ENCODE measurements at places on chromosomes 5 and 9.

DNA sequence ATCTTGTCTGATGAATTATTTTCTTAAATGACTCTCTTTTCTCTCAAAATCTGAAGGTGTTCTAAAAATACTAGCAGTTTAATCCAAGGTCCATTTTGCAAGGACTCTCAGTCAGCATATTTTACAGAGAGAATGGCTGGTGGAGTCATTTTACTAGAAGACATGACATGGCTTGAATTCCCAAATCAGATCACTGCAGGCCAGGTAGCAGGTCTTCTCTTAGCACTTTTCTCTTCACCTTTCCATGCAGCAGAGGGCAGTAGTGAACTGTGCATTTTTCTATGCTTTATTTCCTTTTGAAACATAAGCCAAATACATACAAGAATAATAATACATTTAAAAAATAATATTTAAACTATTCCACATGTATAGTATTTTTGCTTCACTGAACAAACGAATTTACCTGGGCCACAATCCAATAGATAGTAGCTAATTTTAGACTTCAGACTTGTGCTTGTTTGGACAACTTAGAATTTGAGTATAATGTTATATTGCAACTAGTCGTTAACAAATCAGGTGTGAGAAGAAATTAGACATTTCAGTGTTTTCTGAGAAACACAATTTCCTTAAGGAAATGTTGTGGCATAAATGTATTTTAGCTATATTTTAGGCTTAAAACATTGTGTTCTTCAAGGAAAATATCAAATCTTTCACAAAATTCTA, 289.4 kb upstream of the DAB2 start:
- DNase-seq, result no peak

DNA sequence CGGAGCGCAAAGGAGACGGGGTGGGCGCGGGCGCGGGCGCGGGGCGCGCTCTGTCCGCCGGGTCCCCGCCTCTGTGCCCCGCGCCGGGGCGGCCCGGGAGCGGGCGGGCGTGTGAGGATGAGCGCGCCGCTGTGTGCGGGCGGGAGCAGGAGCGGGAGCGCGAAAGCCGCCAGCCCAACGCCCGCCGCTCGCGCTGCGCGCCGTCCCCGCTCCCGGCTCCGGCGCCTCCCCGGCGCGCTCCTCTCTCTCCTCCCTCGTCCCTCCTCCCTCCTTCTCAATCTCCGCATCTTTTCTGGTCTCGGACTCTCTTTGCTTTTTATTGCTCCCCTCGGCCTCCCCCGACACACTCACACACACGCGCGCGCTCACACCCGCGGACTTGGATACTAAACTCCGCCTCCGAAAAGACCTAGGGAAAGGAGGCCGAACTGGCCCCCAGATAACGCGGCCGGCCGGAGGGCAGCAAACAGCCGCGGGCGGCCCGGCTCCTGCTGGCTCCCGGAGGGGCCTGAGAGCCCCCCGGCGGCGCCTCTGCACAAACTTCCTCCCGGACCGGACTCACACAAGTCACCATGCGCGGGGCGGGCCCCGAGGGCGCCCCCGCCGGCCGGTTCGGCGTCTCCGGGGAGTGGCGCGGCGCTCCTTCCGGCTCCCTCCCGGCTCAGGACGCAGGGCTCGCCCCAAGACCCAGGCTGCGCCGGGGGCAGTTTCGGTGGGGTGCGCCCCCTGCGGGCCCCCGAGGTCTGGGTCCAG, at the start of gene FIBCD1:
TSS of gene FIBCD1 (minus strand) at position 596 of the 753 bp plus-strand sequence. CDS start 640 bp downstream, outside the sequence.
- DNase-seq, result no peak

GRCh38 chr9:71515107-71515506, 253.2 kb downstream of the CEMIP2 start:
- DNase-seq, result no peak

DNA sequence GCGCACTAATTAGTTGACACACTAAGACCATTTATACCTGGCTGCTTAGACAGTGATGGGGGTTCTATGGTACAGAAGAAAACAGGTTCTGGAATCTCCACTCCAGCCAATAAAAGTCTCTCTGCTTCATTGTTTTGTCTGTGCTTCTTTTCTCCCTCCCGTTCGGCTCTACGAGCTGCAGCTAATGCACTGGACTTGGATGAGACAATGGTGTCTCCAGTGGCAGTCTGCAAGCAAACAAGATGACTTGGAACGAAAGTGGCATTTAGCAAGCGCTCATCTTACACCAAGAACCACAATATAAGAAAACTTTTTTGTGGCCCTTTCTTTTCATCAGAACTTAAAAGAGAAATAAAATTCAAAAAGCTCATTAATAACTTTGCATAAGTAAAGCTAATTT, 30.2 kb downstream of the GFM2 start:
- no peak for DNase-seq

GRCh38 chr9:127973169-127974000, 7.4 kb downstream of the EEIG1 start:
- no peak for DNase-seq

GRCh38 chr9:38423973-38424843, at the start of gene IGFBPL1:
Gene IGFBPL1, minus strand, starts transcription at chr9:38424454. Its CDS starts 30 bp downstream, at chr9:38424424.
- no peak for DNase-seq

DNA sequence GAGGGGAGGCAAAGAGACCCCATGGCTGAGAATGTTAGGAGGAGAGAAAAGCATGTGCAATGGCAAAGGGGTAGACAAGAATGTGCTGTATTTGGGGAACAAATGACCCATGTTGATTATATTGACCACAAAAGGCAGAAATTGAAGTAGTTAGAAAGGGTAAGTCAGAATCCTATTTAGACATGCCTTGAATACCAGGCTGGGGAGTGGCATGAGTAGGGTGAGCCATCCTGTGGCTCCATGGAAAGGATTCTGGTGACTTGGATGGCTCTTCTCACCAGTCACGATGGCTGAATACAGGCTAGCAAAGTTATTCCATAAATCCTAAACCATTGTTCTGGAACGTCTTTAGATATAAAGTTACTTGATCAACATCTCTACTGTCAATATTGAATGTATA, 73.4 kb upstream of the MEF2C start:
- DNase-seq, result no peak

DNA sequence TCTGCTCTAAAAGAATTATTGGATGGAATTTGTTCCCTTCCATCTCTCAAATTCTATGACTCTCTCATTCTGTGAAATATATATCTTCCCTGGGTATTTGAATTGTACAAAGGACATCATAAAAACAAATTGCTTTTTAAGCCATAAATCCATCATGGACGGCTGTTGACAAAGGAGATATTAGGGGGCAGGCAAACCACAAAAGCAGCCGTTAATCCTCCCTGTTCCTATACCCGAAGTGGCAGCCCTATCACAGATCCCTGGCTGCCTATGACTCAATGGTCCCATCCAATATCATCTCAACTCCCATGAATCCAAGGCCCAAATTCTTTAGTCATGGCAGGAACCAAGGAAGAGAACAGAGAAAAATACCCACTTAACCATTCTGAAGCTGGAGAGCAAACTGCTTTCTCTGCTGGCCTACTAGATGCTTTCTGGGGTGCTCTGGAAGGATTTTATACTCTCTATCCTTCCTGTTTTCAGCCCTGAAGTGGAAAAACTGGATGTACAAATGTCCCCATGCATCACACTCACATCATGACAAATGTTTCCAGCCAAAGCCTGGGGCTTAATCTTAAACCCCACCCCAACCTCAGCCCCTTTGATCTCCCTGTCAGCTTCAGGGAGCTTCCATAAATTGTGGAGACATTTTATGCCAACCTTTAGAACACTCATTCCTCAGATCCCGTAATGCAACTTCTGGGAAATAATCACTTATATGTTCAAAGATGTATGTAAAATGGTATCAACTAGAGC, 59.5 kb downstream of the FAM114A2 start:
- no peak for DNase-seq

DNA sequence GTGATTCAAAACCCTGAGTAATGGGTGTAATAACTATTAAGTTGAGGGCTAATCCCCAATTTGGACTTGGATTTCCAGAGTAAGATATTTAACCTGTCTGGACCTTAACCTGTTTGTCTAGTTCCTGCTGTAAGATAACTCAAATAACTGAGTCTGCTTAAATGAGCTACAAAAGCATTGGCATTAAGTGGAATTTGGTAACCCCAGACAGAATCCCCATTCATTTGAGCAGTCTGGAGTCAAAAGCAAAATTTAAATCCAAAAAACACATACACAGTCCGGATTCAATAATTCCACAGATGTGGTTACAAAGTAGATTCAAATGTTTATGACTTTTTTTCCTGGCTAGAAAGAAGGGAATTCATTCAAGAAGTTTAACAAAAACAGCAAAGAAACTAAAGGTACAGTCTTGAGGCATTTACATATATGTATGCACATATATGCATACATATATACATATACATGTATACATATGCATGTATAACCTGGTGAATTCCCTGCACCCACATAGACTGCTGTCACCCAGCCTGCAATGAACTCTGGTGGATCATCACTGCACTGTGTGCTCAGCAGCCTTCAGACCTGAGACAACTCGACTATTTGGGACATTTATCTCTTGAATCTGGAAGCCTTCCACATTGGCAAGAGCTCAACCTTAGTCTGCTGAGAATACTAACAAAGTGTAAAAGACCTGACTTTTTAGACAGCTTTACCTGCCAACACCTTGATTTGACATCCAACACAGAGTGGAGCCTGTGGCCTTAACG, 205.4 kb downstream of the LURAP1L start:
- DNase-seq, result no peak

DNA sequence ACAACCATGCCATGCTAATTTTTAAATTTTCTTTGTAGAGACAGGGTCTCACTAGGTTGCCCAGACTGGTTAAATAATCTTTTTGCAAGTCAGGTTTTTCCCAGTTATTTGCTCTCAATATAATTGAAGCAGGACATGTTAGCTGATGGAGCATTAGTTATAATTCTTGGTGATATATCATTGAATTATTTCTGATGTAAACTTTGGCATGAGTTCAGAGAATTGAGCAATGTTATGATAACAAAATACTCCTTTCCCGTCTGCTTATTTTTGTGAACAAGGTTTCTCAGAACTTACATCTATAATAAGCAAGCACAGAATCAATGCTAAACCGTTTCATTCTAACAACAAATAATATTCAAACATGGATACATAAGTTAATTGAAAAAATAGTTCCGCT, 37.8 kb downstream of the BHMT start:
- no peak for DNase-seq

DNA sequence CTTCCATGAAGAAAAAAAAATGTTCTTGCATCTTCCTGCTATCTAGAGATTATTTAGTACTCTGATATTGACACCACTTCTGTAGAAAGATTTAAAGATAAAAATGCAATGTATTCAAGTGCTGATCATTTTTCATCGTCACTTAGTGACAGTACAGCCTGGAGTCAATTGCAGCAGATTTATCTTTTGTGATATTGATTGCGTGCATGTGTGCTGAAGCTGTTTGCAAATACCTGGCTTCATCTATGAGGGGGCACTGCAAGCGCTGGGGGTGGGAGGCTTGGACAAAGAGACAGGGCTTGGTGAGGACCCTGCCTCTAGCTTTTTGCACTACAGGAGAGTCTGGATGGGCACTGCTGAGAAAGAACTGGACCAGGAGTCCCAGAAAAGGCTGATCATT, 38.0 kb upstream of the MED27 start:
- no peak for DNase-seq

DNA sequence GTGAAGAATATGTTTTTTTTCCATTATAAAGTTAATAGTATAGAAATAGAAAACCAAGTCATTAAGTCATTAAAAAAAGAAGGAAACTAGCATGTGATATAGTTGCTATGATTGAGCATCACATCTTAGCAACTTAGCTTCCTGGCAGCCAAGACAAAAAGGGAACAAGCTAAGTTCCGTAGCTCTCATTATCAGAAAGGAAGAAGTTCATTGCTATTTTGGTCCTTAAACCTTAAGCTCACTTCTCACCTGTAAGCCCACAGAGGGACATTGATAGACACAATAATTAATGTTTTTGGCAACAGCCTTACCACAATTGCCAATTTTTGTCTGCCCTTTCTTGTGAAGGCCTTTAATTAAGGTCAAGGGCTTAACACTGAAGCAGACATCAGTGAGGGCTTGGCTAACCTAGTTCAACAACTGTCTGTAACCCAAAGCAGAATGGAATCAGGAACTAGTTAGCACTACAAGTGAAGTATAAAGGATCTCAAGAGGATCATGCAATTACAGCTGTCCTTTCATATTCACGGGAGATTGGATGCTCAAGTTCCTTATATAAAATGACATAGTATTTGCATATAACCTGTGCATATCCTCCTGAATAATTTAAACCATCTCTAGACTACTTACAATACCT, 24.0 kb upstream of the KLF4 start:
- no peak for DNase-seq

- DNase-seq, result no peak
Measured at GRCh38 chr9:91954841-91955471, 4.9 kb upstream of the ROR2 start.

- no peak for DNase-seq
Measured at GRCh38 chr9:123321616-123322272, 34.3 kb upstream of the CRB2 start.

DNA sequence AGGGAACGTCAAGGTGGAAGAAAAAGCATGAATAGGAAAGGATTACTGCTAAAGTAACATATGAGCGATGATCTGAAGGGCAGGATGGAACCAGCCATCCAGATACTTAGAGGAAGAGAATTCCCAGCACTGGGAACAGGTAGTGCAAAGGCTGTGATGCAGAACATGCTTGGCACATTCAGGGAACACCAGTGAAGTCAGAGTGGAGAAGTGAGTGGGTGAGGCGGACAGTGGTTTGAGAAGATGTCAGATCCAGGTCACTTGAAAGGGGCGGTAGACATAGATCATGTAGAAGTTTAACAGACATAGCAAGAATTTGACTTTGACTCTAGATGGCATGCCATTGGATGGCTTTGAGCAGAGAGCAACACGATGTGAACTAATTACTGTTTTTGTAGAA, 374.2 kb downstream of the PDE4D start:
- DNase-seq, result no peak

DNA sequence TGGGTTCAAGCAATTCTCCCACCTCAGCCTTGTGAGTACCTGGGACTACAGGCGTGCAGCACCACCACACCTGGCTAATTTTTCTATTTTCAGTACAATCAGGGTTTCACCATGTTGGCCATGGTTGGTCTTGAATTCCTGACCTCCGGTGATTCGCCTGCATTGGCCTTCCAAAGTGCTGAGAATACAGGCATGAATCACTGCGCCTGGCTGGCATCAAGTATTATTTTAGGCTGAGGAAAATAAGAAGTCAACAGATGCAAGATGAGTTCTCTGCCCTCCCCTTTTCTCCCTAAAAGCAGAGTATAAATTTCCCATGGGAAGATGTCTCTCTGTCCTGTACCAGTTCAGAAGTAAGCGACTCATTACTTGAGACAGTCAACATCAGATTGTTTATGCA, 71.5 kb downstream of the ELAVL2 start:
- no peak for DNase-seq

- DNase-seq, result no peak
Measured at GRCh38 chr5:137872466-137872865, 4.8 kb downstream of the MYOT start.

- no peak for DNase-seq
Measured at GRCh38 chr9:20271723-20272122, 350.6 kb downstream of the MLLT3 start.

- no peak for DNase-seq
Measured at GRCh38 chr9:93115486-93116071, 18.5 kb downstream of the NINJ1 start.

Data from stimulated activated CD8-positive, alpha-beta memory T cell treated with anti-CD3 and anti-CD28 coated beads, Interleukin-2, amount 100 ng/mL, for 1 hour (primary cell).